ENCODE measurements at places on chromosomes 2 and 18.

- DNase-seq = peak; percentile 21
Observed at GRCh38 chr2:26704441-26704977, 12.0 kb downstream of the KCNK3 start.

DNA sequence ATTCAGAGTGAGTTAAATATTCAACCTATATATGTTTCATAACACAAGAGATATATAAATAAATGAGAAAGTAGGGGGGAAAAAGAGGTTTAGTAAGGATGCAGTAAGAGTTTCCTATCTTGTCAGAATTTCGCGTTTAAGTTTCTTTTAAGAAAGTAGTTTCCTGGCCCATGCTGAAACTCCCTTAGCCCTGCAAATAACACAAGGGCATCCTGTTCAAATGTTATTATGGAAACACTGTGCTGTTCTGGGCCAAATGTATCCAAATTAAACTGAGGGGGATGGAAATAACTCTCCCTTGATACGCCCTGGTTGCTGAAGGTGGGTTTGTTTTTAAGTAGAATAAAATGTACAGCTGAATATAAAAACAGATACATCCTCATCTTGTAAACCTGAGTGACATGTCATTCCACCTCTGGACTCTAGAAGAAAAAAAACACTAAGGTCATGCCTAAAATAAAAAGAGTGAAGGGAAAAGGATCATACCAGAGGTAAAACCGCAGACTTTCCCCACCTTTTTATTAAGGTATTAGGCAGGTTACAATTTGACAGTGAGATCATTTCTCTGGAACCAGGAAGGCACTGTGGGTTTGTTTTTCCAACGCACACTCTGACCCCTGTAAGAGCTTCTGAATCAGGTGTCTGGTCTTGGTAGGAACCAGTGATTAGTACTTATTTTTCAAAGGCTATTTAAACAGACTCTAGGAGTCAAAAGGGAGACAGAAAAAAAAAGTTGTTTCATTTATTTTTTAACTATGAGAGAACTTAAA is 16.7 kb downstream of the BCL2 start:
- DNase-seq = peak; percentile 62

- peak; percentile 9 for DNase-seq
Observed at GRCh38 chr2:52117299-52117698, 1085.4 kb upstream of the NRXN1 start.

DNA sequence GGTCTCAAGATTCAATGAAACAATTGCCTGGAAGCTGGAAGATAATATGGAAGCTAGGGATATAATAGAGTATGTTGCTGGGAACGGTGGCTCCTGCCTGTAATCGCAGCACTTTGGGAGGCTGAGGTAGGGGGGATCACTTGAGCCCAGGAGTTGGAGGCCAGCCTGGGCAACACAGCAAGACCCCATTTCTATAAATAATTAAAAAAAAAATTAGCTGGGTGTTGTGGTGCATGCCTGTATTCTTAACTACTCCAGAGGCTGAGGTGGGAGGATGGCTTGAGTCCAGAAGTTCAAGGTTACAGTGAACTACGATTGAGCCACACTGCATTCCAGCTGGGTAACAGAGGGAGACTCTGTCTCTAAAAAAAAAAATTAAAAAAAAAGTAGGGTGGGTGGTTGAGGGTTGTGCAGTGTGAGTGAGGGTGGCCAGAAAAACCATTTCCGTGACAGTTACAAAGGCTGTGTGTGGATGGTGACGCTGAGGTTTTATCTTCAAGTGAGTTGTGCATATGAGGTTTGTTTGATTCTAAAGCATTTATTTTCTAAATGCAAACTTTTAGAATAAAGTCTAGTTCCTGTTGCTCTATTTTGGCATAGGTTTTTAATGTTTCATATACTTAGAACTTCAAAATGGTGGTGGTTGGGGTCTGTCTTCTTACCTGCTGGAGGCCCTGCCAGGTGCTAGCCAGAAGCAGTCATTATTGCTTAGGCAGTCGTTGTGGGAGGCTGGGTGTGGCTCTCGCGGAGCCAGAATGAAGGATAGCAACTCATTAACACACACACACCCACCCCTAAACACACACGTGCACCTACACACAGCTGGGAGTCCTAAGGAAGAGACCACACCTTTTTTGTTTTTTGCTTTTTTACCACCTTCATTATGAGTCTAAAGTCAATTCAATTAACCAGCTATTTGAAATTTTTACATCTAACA is 4.7 kb upstream of the IL1R2 start:
- peak; percentile 64 for DNase-seq
